ENCODE measurements at places on chromosomes 12 and 14.
A peak's percentile ranks its signal among the peaks of the same experiment; 100 is the strongest.

- DNase-seq = no peak
These were observed 71.2 kb downstream of the TNFAIP2 start for GRCh38 chr14:103194256-103195045.

DNA sequence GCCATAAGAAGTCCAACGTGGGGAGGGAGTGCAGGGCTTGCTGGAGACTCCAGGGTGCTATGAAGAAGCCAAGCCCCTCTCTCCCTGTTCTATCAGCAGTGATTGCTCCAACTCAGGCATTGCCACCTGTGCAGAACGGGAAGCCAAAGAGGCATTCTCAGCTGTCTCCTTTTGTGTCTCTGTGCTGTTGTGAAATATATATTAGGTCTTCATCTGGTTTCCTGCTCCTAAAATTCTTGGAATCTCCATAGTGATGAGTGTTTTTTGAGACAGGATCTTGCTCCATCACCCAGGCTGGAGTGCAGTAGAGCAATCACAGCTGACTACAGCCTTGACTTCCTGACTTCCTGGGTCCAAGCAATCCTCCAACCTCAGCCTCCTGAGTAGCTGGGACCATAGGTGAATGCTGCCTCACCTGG is 51.2 kb upstream of the AEBP2 start:
- no peak for DNase-seq

DNA sequence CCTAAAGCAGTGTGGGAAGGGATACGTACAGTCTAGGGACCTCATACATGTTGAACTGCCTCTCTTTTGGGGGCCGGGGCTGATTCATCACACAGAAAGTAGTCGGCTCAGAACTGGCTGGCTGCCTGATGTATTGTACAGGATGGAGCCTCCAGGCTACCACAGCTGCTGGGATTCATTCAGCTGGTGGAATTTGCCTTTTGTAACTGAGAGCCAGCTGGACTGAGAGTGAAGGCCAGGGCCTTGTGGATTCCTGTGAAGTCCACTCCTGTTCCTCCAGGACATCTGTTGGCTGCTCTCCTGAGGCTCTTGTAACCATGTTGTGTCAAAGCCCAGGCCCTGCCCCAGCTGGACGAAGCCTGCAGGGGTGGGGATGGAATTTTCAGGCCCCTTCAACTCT is 116.3 kb upstream of the PRICKLE1 start:
- peak; percentile 24 for DNase-seq

DNA sequence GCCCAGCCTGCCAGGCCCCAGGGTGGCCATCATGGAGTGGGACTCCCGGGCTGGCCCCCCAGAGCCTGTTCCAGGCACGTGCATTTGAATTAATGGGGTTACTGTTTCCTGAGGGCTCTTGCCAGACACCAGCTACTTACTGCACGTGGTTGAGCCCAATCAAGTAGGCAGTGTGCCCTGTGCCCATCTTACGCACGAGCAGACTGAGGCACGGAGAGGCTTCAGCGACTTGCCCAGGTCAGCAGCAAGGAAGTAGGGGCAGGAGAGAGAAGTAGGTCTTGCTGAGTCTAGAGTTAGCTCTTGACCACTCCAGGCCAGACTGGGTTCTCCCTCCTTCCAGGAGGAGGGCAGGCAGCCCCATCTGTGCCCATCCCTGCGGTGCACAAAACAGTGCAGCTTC is 67.7 kb downstream of the DIO3 start:
- DNase-seq = no peak

- no peak for DNase-seq
These were observed 20.8 kb downstream of the BCAT1 start for GRCh38 chr12:24928131-24928530.

GRCh38 chr14:95619785-95620417 is 66.3 kb upstream of the TCL1B start:
- DNase-seq = no peak

DNA sequence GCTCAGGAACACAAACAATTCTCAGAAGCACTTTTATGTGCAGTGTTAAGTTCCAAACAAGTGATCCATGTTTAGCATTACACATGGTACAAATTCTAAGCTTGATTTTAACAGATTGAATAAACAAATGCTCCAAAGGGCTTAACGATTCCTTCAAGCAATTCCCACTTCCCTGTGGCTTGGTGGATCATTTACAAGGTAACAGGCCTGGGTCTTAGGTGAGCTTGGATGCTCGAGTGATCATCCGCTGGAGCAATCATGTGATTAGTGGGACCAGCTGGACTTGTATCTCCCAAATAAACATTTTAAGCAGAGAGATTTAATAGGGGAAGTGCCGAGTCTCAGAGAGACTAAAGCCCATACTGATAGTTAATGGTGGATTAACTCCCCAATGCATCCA is 70.7 kb downstream of the CALM1 start:
- DNase-seq = no peak

GRCh38 chr12:42643881-42644579 is 54.5 kb upstream of the PRICKLE1 start:
- no peak for DNase-seq

- no peak for DNase-seq
These were observed 7.5 kb upstream of the MSI1 start for GRCh38 chr12:120376416-120376815.

- DNase-seq = no peak
These were observed 152.3 kb downstream of the RAD51B start for GRCh38 chr14:67971627-67972625.

DNA sequence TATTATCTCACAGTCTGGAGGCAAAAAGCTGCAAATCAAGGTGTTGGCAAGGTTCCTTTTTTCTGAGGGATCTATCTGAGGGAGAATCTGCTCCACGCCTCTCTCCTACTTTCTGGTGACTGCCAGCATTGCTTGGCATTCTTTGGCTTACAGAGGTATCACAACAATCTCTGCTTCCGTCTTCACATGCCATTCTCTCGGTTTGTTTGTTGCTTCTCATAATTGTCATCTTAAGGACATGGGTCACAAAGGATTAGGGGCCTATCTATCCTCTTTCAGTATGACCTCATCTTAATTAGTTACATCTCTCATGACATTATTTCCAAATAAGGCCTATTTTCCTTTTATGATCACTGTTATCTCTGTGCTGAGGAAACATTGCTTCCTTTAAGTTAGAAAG is 345.0 kb downstream of the FOXG1 start:
- DNase-seq = no peak

- peak; percentile 71 for DNase-seq
These were observed 13.2 kb upstream of the TIGAR start for GRCh38 chr12:4307593-4308333.

DNA sequence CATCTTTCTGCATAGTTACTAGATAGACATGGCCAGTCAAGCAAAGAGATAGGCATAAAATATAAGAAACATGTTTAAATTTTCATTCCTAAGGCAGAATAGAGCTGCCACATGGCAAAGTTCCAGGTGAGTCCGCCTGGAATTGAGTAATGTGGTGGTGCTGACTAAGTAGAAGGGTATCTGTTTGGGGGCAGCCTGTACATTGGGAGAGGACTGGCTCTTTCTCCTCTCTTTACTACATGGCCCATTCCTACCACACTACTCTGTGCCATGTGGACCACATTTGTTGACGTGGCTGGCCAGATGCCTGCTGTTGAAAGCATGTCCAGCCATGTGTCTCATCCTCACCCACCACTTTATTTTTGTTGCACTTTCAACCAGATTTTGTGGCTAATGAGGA is 354.0 kb downstream of the ETNK1 start:
- DNase-seq = peak; percentile 63

Data from SJSA1 (cell line).